ENCODE measurements at places on chromosomes 5 and 9.

DNA sequence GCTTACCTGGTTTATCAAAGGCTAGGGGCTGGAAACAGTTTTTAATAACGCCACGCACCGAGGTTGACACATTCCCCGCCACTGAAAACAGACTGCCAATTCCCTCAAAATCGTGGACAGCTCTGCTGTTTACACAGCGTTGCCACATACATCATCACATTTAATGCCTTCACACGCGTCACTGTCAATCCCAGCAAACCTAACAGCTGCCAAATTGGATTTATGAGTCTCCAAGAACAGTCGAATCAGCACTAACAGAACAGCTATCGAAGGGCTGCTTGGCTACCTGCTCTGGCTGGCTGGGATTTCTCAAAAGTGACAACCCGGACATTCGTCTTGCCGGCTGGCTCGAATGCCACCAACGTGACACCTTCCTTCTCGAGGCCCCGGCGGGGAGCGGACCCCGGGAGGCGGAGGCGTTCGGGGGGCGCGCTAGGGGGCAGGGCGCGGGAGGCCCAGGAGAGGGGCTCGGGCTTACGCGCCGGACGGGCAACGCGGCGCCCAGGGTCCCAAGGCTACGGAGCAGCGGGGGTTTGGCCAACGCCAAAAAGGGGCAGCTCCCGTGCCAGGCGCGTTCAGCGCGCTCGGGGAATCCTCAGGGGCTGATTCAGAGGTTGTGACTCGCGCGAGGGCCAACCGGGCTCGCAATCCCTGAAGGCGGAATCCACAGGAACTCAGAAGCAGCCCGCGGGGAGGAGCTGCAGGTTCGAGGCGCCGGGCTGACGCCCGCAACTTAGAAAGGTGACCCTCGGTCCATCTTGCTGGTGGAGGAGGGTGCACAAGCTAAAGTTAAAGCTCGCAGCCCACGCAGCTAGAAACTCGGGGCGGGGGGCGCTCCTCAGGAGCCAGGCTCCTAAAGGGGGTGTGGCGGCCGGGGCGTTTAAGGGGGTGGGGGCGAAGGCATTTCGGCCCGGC lies 1.2 kb downstream of the CDC14B start:
- DNase-seq = peak; percentile 63

- DNase-seq = no peak
Observed at GRCh38 chr9:80292231-80292630, 720.5 kb downstream of the TLE4 start.

GRCh38 chr9:21267485-21268346 lies 27.9 kb upstream of the IFNA14 start:
- no peak for DNase-seq

- DNase-seq = no peak
Observed at GRCh38 chr5:158162026-158162425, 303.1 kb upstream of the CLINT1 start.

- DNase-seq = no peak
Observed at GRCh38 chr5:31445041-31445600, 86.8 kb downstream of the DROSHA start.

GRCh38 chr5:139910901-139911300 lies 115.3 kb downstream of the PSD2 start:
- DNase-seq = no peak

DNA sequence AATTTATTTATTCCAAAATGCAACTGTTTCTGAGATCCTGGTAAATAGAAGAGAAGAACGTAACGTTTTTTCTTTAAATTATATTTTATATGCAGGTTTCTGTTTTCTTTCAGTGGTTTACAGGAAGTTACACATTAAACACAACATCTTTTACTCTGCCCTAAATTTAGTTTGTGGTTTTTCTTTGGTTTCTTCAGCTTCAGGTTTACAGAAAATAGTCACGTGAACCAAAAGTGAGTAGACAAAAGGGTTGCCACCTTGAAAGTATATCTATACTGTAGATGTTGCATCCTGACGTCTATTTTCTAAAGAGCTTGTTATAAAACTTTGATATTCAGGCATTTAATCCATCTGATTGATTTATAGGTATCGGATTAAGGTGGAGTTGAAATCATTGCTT lies 1236.6 kb downstream of the MAT2B start:
- DNase-seq = no peak

DNA sequence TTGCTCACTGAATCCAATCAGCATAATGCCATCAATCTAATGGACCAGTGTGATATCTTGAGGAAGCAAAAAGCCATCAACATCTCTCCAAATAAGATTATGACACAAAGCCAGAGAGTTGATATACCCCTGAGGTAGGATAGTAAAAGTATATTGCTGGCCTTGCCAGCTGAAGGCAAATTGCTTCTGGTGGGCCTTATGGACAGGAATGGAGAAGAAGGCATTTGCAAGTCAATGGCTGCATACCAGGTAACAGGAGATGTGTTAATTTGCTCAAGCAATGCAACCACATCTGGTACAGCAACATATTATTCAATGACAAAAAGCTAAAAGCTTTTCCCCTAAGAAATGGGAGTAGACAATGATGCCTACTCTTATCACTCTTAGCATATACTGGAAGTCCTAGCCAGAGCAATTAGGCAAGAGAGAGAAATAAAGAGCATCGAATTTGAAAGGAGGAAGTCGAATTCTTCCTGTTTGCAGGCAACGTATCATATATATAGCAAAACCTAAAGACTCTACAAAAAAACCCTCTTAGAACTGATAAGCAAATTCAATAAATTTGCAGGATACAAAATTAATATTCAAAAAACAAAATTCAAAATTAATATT lies 216.1 kb upstream of the RASA1 start:
- no peak for DNase-seq

DNA sequence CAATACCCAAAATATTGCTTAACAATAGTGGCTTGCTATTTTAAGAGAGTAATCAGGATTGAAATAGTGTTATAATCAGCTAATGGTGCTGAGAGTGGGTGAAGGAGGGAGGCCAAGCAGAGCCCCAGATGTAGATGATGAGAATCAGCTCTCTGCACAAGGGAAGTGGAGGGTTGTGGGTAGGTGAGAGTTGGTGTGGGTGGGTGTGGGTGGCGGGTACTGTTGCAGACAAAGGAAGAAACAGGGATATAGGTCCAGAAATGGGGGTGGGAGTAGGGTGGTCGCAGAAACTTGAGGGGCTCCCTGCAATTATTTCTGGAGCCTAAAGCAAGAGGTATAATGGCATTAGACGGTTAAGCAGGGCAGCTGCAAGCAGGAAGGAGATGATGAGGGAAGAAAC lies 7.4 kb upstream of the ADCY2 start:
- no peak for DNase-seq

DNA sequence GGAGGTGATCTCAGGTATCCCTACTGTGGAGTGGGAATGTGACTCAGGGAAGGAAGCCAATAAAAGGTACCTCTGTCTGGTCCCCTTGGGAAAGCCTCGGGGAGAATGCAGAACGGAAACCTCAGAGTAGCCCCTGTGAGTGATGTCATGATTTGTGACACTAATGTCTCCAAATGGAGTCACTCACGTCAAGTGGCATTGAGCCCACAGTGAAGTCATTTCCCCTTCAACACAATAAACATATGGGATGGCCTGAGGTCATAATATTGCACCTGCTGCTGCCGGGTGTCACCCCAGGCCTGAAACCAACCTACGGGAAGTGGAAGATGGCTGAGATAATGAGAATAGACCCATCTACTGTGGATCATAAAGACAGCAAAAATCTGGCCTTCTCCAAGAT lies 75.9 kb upstream of the GOLM1 start:
- DNase-seq = no peak

- DNase-seq = no peak
Observed at GRCh38 chr9:130054820-130055219, 1.1 kb downstream of the GPR107 start.

GRCh38 chr9:127554966-127555839 lies 56.9 kb upstream of the STXBP1 start:
- DNase-seq = peak; percentile 52

- DNase-seq = no peak
Observed at GRCh38 chr5:62259699-62260250, 46.2 kb upstream of the KIF2A start.

DNA sequence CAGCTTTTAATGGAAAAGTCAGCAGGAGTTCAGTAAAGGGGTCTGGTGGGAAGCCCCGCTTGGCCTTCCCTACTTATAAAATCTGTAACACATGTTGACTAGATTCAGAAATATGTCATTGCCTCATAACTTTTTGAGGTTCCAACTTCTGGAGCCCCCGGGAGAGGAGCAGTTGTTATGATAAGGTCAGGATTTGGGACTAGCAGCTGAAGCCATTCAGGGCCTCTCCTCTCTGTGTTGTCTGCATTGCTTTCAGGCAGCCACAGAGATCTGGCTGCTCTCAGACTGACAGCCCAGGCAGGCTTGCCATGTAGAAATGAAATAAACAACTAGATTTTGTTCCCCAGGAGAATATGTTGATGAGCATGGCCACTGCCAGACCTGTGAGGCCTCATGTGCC lies 167.1 kb downstream of the RFK start:
- DNase-seq = no peak

GRCh38 chr9:83422527-83422926 lies 115.7 kb downstream of the FRMD3 start:
- DNase-seq = no peak

DNA sequence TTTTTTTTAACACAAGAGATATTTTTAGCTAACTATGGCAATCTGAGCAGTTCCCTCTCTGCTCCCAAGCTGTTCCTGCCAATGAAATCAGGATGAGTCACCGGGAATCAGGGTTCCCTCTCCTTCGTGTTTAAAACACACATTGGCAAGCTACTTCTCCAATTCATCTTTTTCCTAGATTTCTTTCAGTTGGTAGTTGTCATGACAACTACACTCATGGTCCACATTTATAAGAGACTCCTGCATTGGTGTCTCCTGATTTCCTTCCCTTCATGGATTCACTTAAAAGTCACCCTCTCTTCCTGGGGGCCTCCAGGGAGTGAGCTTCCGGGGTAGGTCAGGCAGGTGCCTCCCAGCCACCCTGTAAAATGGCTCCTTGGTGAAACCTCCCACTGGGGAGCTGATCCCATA lies 72.3 kb upstream of the NIPAL4 start:
- peak; percentile 93 for DNase-seq

- DNase-seq = no peak
Observed at GRCh38 chr9:137077010-137077747, at the start of gene UAP1L1. UAP1L1 (plus strand) TSS chr9:137077517; CDS start chr9:137077533, 16 bp downstream.

GRCh38 chr5:173496129-173496882 lies 120.1 kb downstream of the BOD1 start:
- no peak for DNase-seq

DNA sequence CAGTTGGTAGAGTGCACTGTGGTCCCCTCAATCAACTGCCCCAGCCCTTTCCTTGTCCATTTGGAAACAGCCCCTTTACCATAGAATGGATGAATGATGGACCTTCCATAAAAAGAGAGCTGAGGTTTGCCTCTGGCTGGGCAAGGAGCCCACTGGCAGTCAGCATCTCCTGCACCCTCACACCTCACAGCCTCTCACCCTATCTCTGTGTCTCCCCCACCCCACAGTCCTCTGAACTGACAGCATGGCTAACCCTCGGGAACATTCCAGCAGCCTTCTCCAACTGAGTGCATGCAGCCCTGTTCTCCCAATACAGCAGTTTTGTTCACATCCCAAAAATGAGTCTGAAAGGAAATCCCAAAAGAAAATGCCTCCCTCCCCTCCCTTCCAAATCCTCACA lies 51.7 kb downstream of the RETREG1 start:
- DNase-seq = no peak

GRCh38 chr5:177403102-177403791 lies 2.8 kb upstream of the PFN3 start:
- no peak for DNase-seq

DNA sequence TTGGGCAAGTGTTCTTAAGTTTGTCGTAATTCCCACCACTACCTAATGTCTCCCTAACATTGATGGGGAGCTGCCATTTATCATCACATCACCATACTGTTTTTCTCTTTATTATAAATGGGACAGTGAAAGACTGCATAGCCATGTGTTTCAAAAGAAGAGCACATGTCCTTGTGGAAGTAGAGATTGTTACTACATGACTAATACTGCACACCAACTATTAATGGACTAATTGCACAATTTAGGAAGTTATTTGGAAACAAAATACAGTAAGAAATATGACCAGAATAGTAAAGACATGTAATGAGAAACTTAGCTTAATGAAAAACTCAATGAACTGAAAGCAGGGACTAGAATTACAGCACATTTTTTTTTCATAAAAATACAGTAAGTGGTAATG lies 12.0 kb upstream of the ELOVL7 start:
- DNase-seq = peak; percentile 78

DNA sequence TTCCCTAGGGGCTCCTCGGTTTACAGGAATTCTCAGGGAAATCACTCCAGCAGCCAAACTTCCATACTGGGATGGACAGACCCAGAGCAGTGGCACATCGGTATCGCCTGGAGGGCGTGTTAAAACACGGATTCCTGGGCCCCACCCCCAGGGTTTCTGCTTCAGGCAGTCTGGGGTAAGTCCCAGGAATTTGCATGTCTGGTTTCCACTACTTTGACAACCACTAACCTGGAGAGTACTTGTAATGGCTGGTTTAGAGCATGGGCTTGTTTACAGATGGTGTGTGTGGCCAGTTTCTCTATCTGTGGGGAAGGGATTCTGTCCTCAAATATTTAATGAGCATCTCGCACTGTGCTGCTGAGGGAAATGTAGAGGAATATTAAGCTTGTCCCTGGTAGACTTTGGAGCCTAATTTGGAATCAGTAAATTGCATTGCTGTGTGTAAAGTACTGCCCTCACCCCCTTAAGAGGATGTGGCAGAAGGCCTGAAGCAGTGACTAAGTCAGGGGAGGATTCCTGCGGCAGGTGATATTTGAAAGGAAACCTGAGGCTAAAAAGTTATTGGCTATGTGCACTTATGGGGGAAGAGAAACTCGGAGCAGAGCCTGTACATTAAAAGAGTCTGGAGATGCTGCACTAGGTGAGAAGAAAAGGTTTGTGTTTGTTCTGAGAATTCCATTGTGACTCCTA lies 18.6 kb upstream of the TJP2 start:
- DNase-seq = peak; percentile 63

DNA sequence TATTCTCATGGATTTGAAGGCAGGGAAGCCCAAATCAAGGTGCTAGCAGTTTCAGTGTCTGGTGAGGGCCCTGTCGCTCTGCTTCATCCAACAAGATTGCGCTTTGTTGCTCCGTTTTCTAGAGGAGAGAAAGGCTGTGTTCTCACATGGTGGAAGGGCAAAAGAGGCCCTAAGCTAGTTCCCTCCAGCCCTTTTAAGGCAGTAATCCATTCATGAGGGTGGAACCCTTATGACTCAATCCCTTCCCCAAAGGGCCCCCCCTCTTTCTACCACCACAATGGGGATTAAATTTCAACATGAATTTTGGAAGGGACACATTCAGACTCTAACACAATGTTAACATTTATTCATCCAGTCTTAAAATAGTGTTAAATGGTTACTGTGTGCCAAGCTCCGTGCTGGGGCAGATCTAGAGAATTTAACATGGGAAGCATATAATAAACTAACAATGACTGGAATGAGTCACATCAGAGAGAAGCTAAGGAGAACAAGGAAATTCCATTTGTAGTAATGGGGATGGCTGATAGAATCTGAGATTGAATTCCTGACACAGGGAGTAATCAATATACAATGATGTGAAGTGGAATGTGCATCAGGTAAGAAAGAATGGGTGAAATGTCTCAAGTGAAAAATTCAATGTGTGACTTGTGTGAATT lies 382.8 kb upstream of the ZNF608 start:
- DNase-seq = peak; percentile 54

- DNase-seq = no peak
Observed at GRCh38 chr5:125038477-125038876, 292.0 kb upstream of the ZNF608 start.
